ENCODE measurements at places on chromosomes 2 and 18.

- peak; percentile 75 for DNase-seq
Measured at GRCh38 chr2:10434886-10435819, 13.0 kb downstream of the ODC1 start.

GRCh38 chr2:64624862-64625261 lies 28.9 kb downstream of the SERTAD2 start:
- DNase-seq: no peak

DNA sequence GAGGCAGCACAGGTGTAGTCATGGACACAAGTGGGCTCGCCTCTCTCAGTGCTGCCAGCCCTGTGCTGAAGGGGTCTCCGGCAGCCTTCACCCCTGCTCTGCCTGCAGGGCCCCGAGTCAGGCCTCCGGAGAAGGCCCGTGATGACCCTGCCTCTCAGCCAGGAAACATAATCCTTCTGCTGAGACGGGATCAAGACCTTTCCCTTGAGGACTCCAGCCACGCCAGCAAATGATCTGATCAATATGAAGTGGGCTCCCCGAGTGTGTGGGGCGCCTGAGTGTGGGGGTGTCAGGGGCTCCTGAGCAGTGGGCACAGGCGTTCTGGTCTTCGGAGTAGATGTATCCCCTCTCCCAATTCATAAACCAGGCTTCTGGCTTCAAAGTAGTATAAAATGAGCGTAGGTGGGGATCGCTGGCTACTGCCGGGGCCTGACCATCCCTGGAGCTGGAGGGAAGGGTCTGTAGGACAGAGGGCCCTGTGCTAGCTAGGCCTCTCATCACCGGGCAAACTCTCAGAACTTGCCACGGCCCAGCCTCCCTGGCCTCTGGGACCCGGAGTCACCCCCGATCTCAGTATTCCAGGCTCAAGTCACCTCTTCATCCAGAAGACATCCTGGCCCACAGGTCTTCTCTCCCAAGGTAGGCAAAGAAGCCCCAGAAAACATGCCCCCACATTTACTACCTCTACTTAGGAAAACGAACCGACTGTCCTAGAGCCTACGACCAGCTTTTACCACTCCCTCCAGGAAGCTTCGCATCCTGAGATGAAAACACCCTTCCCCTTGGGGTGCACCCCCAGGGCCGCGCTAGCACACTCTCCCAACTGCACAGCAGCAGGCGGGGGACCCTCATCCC lies 33.6 kb downstream of the CRACDL start:
- no peak for DNase-seq

DNA sequence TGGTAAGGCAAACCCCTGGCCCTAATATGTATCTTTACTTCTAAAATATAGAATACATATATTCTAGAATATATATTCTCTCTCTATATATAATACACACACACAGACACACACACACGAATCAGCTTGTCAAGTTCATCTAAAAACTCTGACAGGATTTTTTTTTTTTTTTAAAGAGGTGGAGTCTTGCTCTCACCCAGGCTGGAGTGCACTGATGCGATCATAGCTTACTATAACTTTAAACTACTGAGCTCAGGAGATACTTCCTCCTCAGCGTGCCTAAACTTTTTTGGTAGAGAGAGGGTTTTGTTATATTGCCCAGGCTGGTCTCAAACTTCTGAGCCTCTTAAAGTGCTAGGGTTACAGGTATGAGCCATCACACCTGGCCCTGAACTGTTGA lies 45.2 kb downstream of the DOK1 start:
- no peak for DNase-seq

GRCh38 chr2:23385351-23385747 lies 370 bp downstream of the KLHL29 start:
- peak; percentile 26 for DNase-seq

DNA sequence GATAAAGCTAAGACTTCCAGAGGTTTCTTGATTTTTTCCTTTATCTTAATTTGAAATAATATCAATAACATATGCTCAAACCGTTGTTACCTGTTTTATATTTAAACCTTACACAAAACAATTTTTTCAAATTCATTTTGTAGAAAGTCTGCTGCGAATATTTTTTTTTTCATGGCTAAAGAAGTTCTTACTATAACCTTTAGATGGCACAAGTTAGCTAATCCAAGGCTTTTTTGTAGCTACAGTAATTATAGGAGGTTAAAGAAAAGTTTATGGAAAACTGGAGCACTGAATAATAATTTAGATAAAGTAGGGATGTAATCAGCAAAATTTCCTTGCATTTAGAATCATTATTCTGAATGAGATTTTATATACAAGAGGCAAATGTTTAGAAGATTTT lies 78.0 kb upstream of the PNPT1 start:
- DNase-seq: no peak

Data from ovary (tissue), 10 donors.